ENCODE measurements at places on chromosomes 7 and 10.

DNA sequence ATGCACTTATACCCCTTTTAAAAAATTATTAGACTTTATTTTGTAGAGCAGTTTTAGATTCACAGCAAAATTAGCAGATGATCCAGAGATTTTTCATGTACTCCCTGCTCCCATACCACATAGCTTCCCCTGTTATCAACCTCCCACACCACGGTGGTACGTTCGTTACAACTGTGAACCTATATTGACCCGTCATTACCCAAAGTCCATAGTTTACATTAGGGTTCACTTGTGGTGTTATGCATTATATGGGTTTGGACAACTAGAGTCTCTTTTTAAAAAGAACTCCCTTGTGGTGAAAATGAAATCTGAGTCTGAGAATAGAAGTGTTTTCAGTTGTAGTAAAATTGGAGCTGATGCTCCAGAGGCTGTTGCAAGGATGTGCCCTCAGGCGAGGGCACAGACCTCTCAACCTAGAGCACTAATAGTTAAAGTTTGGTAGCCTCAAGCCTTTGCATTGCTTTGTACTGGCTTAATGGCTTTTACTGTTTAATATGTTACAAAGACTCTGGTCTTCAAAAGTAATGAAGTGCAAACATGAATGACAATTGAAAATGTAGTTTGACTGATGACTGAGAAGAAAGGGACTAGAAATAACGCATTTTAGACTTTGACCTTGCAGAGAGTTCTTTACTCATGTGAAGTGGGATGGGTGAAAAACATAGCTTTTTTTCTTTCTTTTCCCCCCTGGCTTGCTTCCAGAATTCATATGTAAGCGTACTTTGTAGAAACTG is 30.6 kb upstream of the CSTF2T start:
- DNase-seq = no peak

DNA sequence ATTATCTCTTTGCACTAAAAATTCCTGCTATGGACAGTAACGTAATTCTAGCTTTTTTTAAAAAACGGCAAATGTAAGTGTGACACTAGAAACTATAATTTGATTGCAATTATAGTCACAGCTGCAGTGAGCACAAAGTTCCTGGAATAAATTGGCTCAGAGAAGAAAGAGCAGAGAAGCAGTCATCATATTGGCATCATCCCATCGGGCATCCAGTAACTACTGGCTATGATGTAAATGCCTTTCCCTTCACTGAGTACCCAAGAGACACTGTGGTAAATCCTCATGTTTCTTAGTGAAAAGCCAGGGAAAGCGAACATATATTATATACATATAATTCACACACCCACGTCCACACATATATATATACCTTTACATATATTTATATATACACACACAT is 43.6 kb downstream of the PIP4K2A start:
- no peak for DNase-seq

GRCh38 chr7:23545493-23545892 is 13.7 kb upstream of the TRA2A start:
- DNase-seq = no peak

GRCh38 chr10:62652114-62652513 is 152.4 kb upstream of the ADO start:
- no peak for DNase-seq

DNA sequence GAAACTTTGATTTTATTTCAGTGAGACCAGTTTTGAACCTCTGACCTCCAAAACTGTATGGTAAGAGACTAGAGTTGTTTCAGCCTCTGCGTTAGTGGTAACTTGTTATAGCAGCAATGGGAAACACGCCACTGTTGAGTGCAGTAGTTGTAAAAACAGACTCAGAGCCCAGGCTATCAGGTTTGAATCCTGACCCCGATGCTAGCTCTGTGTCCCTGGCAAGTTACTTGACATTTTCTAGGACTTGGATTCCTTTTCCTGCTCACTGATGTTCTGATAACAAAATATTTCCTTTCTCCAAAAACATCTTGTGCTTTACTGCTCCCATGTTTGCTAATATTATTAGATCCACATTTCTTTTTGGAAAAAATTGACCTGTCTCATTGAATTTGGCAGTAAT is 131.0 kb downstream of the PLXDC2 start:
- no peak for DNase-seq

DNA sequence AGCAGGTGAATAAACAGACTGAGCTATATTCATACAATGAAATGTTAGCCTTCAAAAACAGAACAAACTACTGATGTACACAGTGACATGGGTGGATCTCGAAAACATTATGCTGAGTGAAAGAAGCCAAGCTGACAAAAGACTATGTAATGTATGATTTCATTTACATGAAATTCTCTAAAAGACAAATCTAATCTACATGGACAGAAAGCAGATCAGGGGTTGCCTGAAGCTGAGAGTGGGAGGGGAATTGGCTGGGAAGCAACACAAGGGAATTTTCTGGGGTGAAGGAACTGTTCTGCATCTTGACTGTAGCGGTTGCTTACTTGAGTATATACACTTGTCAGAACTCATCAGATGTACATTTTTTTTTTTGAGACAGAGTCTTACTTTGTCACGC is 121.7 kb upstream of the SVIL start:
- no peak for DNase-seq

DNA sequence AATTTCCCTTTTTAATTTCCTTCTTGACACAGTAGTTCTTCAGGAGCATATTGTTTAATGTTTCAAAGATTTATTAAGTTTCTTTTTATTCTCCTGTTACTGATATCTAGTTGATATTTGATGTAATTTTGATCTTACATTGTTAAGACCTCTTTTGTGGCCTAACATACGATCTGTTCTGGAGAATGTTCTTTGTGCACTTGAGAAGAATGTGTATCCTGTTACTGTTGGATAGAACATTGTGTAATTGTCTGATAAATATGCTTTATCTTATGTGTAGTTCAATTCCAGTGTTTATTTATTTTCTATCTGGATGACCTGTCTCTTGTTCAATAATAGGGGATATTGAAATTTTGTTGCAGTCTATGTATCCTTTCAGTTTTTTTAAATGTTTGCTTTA is 106.7 kb downstream of the ITGB1 start:
- no peak for DNase-seq

DNA sequence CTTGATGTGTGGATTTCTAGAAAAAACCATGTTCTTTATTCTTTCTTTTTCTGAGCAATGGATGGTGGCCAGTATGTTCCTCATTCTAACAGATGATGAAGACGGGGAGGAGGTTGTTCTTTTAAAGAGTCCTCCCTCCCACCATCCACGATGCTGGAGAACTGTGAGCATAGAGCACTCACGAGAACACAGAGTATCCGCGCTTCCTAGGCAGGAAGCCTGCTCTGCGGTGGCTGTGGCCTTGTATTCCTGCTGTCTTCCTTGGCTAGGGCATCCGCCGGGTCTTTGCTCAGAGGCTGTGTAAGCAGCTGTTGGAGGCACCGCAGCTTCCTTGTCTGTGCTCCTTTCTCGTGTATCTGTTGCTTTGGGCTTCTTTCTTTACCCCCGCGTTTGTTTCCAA is 214.2 kb downstream of the CCDC3 start:
- DNase-seq = no peak

DNA sequence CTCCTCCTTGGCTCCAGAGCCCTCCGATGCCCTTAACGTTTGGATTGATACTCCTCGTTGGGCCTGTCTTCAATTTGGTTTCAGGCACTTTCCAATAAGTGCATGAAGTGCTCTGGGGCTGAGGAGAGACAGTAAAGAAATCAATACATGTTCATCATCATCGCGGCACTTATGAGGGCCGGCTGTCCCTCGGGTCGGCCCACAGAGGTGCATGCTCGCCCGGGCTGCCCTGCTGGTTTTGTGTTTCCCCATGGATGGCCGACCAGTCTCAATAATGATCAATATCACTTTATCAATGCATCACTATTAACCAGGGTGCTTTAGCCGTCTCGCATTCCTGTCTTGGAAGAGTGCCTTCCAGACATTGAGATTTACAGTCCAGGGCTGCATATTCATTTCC is 154.2 kb downstream of the EBF3 start:
- DNase-seq = no peak

- DNase-seq = no peak
Measured at GRCh38 chr7:9863545-9863944, 1110.1 kb upstream of the PHF14 start.

DNA sequence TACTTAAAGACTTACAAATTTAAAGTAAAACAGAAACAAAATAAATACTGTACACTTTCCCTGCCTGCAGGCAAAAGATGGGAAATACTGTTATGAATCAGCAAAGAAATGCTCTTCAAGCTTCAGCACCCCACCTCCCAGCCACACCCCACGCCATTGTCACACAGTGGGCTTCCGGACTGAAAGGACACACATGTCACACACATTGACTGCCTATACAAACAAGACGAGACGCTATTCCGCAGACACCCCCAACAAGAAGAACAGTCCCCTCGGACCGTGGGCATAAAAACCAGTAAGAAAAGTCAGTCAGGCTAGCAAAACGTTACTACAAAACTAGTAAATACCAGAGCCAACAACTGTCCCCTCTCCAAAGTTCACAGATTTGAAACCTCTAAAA is 22.2 kb upstream of the PARP12 start:
- DNase-seq = no peak

- DNase-seq = no peak
Measured at GRCh38 chr7:118615-119391, 73.6 kb upstream of the FAM20C start.

- DNase-seq = no peak
Measured at GRCh38 chr10:132788831-132789219, 2.9 kb upstream of the NKX6-2 start.

DNA sequence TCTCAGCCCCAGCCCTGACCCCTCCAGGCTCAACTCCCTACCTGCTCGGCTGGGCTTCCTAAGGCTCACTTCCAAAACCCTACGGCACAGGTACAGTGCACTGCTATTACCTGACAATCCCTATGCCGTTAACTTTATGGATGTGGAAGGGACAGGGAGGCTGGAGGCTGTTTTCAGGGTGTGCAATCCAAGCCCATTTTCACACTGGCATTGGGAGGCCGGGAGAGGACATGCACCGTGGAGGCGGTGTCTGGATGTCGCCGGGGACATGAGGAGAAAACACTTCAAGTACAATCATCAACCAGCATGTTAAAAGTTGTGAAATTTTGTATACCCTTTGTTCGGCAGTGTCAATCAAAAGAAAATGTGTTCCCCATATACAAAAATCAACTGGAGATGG is 80.1 kb downstream of the MAD1L1 start:
- no peak for DNase-seq

DNA sequence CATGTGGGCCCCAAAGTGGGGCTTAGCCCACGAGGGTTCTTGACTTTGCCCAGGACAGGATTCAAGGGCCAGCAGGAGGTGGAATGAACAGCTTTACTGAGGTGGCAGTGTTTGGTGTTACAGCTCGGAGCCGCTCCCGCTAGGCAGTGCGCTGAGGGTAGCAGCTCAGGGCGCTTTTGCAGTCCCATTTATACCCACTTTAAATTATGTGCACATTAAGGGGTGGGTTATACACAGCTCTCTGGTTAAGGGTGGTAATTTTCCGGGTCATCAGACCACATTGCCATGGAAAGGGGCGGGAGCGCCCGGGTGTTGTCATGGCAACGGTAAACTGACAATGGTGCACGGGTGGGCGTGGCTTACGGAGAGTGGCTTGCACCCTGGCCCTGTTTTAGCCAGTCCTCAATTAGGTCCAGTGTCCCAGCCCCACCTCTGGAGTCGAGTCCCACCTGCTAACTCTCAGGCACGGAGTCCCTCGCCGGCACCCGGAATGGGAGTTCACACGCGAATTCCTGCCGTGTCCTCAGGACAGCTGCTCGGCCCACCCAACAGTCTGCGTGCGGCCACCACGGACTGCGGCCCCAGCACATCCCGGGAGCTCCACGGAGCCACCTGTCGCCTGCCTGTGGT is 58.2 kb upstream of the PDGFA start:
- DNase-seq = no peak

- DNase-seq = no peak
Measured at GRCh38 chr10:32189400-32190084, 133.3 kb upstream of the KIF5B start.

GRCh38 chr7:31114593-31115343 is 62.7 kb downstream of the ADCYAP1R1 start:
- no peak for DNase-seq

- DNase-seq = no peak
Measured at GRCh38 chr10:50605951-50606270, 17.8 kb downstream of the SGMS1 start.

DNA sequence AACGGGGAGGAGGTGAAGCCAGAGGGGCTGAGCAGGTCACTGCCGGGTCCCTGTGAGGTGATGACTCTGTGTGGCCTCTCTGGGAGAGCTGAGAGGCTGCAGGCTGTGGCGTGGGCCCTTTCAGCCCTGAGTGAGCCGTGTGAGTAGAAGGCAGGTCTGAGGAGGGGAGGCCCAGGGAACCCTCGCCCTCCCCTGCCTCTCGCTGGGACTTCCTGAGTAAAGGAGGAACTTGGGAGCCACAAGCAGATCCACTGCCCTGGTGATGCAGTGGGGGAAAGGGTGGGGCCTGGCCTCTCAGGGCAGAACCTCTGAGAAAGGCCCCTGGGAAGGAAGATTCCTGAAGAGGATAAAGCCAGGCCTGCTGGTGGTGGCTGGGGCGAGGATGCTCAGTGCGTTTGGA is 22.8 kb downstream of the EEPD1 start:
- DNase-seq = no peak

- no peak for DNase-seq
Measured at GRCh38 chr10:122494833-122495232, 33.5 kb downstream of the HTRA1 start.

- DNase-seq = no peak
Measured at GRCh38 chr7:92827464-92828120, 8.8 kb downstream of the CDK6 start.

GRCh38 chr7:157799076-157799685 is 462.4 kb downstream of the DNAJB6 start:
- no peak for DNase-seq

DNA sequence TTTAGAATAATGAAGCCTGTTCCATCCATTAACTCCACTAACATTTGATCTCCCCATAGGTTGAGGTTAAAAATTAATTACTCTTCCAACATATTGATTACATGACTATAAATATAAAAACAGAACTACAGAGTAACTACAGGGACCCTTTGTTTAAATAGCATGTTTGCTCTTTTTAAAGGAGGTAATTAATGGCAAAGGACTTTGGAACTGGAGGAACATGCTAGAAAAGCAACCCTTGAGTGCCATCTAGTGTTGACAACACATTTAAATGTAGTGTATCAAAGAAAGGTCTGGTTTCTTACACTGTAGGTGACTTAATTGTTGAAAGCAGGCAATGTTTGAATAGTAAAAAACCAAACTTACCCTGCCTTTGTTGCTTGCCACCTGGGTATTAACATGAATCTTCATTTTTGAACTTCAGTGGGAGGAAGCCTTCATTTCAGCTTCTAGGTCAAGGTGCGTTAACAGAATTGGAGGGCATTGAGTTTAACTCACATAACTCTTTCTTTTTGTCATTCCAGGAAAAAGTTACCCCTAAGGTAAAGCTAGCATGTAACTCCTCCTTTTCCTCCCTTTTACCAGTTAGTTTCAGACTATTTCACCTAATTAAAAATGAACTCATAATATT is 52.6 kb upstream of the CAPZA2 start:
- DNase-seq = no peak

- DNase-seq = no peak
Measured at GRCh38 chr10:76038696-76039095, 607.3 kb downstream of the LRMDA start.

- DNase-seq = no peak
Measured at GRCh38 chr7:110071192-110071591, 1019.7 kb upstream of the LRRN3 start.

GRCh38 chr7:28961972-28962371 is 3.8 kb upstream of the TRIL start:
- DNase-seq = no peak

GRCh38 chr7:48045195-48045765 is 9.9 kb downstream of the C7orf57 start:
- no peak for DNase-seq
